Bronchus fibroblast of lung (primary cell): ENCODE measurements at places on chromosomes 11 and 22. TPM values are rescaled to one million over a fixed set of nuclear protein-coding genes. Genes with fewer than 3 reads are reported as not detected.

Gene RFPL2
- total RNA-seq: not detected in 2 replicates

Gene CRYBA4
- total RNA-seq: not detected in 2 replicates

Gene GLYATL2
- 0.74 and 1.3 TPM in 2 replicates for total RNA-seq

Gene CTSF
- 6.7 and 8.3 TPM in 2 replicates for total RNA-seq

Gene XKR3
- total RNA-seq: not detected in 2 replicates

Gene PHLDA2
- 67.4 and 71.9 TPM in 2 replicates for total RNA-seq

Gene POU2AF2
- total RNA-seq: not detected in 2 replicates

Gene RAG1
- 0.30 and 0.50 TPM in 2 replicates for total RNA-seq

Gene MMP1
- total RNA-seq: 14.6 and 15.0 TPM in 2 replicates

Gene APOL3
- total RNA-seq: 3.1 and 3.9 TPM in 2 replicates

Gene C2CD3
- total RNA-seq: 11.8 and 13.8 TPM in 2 replicates
